ENCODE measurements at places on chromosomes 1 and 21.

DNA sequence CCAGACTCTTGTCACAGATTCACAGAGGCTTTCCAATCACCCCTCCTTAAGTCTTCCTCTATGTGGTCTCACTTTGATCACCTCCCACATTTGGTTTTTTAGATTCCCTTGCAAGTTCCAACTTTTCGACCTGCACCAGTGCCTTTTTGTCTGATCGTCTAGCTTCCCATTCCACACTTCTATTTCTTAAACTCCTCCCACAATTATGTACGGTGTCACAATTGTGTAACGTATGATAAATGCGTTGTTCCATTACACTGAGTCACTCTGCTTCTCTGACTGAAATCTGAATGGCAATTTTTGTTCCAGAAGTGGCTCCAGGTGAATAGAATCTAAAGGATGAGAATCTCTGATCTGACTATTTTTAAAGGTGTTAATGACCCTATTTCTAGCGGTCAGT lies 320.1 kb downstream of the LMX1A start:
- no peak for DNase-seq

GRCh38 chr1:43206600-43207228 lies 34.6 kb downstream of the CFAP57 start:
- DNase-seq, result no peak

DNA sequence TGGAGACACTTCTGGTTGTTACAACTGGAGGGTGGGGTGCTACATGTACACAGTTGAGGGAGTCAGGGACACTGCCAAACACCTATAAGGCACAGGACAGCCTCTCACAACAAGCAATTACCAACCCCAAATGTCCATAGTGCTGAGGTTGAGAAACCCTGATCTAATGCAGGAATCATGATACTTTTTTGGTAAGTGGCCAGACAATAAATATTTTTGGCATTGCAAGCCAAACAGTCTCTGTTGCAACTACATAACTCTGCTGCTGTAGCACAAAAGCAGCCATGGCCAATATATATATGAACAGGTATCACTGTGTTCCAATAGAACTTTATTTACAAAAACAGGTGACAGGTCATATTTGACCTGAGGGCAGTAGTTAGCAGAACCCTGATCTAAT lies 177.5 kb downstream of the ASTN1 start:
- no peak for DNase-seq

DNA sequence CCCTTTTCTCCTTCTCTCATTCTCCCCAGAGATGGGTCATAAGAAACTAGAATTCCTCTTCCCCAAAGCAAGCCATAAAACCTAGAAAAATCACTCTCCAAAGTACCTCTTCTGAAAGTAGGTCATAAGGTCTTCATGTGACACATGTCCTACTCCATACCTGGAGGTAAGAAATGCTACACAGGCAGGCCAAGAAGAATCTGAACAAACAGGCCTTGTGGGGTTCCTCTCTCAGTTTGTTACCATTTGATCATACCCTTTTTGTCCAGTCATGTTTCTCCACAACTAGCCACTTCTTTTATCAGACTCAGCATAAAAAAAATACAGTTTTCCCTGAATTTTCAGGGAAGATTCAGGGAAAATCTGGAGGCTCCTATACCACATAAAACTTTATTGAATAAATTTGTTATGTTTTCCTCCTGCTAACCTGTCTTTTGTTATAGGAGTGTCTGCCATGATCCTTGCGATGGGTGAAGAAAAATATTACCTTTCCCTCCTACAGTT lies 134.4 kb upstream of the LMO4 start:
- no peak for DNase-seq
